ENCODE measurements at places on chromosomes 7 and 10. TPM values are rescaled to one million over a fixed set of nuclear protein-coding genes. Genes with fewer than 3 reads are reported as not detected.
A peak's percentile ranks its signal among the peaks of the same experiment; 100 is the strongest.

DNA sequence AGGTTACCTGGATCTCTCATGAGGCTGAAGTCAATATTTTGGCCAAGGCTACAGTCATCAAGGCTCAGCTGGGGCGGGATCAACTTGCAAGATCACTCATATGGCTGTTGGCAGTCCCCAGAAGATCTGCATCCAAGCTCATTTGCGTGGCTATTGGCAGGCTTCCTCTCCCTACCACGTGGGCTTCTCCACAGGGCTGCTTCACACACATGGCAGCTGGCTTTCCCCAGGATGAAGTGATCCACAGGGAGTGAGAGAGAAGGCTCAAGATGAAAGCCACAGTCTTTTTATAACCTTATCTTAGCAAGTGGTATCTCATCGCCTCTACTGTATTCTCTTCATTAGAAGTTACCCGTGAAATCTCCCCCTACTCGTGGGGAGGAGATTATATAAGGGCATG, 167.4 kb downstream of the TMEM26 start:
- H3K4me3 ChIP-seq: no peak overlapping the region
- no peak for DNase-seq
- no peaks in the 10 kb centered on the region for H3K36me3 ChIP-seq
- no peak overlapping the region for H3K27ac ChIP-seq
- 0 out of 3 replicates have a peak, but pooled peaks cover 1% of the 10 kb centered on the region for H3K27me3 ChIP-seq

GRCh38 chr7:44394112-44394447, 68.7 kb upstream of the CAMK2B start:
- no peaks in the 10 kb centered on the region for H3K27me3 ChIP-seq
- no peaks in the 10 kb centered on the region for H3K4me1 ChIP-seq
- DNase-seq: no peak
- H3K4me3 ChIP-seq: no peak overlapping the region
- no peak overlapping the region for H3K27ac ChIP-seq
- peaks cover 22% of the 10 kb centered on the region for H3K36me3 ChIP-seq

DNA sequence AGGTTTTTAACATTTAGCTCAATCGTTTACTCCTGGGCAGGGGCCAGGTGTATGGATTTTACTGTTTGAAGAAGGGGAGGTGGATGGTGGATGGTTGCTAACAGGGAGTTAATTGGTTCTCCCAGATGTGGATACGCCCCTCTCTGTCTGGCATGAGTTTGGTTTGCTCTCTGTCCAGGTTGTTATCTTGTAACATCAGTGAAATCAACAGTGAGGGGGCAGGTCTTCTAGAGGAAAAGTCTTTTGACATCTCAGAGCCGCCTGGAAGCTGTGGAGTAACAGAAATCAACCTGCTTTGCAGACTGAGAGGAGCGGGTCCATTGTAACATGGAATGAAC, 243.4 kb downstream of the MGMT start:
- no peak overlapping the region for H3K4me3 ChIP-seq
- H3K4me1 ChIP-seq: 0 out of 2 replicates have a peak, but pooled peaks cover under 1% of the 10 kb centered on the region
- H3K27ac ChIP-seq: no peak overlapping the region
- no peaks in the 10 kb centered on the region for H3K27me3 ChIP-seq
- peak; percentile 5 for DNase-seq

DNA sequence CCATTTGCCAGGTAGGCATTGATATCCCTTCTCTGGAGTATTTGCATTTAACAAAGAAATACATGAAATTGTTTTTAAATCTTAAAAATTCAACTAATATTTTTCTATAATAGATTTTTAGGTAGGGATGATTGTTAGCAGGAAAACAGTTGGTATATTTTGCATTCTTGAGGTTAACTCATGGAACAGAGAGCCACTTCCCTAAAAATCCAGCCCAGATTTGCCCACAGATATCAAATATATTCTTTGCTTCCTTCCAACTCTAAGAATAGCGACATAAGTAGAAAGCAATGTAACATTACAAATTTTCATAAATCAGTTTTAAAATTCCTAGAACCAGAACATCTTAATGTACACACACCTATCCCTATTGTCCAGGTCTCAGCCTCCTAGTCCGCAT, 45.0 kb upstream of the ANLN start:
- H3K27me3 ChIP-seq: no peaks in the 10 kb centered on the region
- no peak overlapping the region for H3K27ac ChIP-seq
- H3K4me1 ChIP-seq: peaks cover 11% of the 10 kb centered on the region
- no peak for DNase-seq

- H3K27ac ChIP-seq: no peak overlapping the region
- peaks cover 6% of the 10 kb centered on the region for H3K4me1 ChIP-seq
- no peaks in the 10 kb centered on the region for H3K27me3 ChIP-seq
- DNase-seq: no peak
- H3K36me3 ChIP-seq: no peaks in the 10 kb centered on the region
Observed at GRCh38 chr7:98034081-98035035, 44.4 kb upstream of the OCM2 start.

DNA sequence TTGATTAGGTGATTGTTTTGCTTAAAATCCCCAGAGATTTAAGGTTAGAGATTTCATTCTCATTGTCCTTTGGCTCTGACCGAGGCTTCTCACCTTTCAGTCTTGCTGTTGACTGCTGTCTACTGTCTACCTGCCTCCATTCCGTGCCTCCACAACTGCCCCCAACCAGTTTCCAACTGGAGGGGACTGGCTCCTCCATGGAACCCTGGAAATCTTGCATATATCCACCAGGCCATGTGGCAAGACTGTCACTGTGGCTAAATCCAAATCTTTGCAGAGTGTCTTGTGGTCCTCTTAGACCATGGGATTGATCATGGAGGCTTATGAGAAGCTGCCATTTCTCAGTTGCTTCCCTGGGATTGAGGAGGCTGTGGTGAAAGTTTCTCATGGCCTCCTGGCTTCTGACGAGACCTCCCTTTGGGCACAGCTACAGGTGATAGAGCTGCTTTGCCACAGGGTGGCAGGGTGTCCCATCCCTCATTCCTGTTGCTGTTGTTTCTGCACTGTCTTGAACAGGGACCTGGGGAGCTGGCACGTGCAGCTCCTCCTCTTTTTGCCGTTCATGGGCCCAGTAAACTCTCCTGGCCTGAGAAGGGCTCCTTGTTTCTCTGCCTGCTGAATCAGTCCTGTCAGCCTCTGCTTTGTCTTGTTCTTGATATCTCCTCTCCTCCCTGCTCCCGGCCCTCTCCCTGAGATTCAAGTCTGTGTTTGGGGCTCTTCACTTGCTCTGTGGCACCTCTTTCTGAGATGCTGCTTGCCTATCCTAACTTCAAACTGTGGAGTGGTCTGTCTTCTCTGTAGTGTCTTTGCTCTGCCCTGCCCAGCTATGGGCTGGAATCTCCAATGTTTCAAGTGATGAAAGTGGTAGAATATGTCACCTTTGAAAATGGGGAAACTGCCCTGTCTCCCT, 63.6 kb upstream of the IGFBP3 start:
- no peak overlapping the region for H3K27ac ChIP-seq
- DNase-seq: peak; percentile 25
- no peaks in the 10 kb centered on the region for H3K36me3 ChIP-seq
- no peaks in the 10 kb centered on the region for H3K27me3 ChIP-seq
- H3K4me3 ChIP-seq: no peak overlapping the region
- H3K4me1 ChIP-seq: peaks cover 80% of the 10 kb centered on the region

GRCh38 chr7:44348851-44349781, 23.7 kb upstream of the CAMK2B start:
- no peak overlapping the region for H3K4me3 ChIP-seq
- no peaks in the 10 kb centered on the region for H3K4me1 ChIP-seq
- no peak overlapping the region for H3K27ac ChIP-seq
- no peaks in the 10 kb centered on the region for H3K27me3 ChIP-seq
- H3K36me3 ChIP-seq: no peaks in the 10 kb centered on the region

DNA sequence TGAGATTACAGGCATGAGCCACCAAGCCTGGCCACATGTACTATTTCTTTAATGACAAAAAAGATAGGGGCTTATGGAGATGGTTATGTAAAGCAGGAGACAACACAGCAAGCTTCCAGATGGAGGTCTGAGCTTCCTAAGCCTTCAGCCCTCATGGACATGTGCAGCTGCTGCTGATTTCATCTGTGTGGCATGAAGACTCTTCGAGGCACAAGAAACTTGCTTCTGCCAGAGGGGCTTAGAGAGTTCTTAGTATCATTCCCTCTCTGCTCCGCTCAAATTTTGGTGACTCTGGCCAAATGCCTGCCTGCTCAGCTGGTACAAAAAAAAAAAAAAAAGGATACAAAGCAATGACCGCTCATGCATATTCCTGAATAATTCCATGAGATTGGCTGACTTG, 552.5 kb downstream of the TYW1 start:
- no peaks in the 10 kb centered on the region for H3K27me3 ChIP-seq
- DNase-seq: no peak
- no peaks in the 10 kb centered on the region for H3K36me3 ChIP-seq
- no peak overlapping the region for H3K27ac ChIP-seq

DNA sequence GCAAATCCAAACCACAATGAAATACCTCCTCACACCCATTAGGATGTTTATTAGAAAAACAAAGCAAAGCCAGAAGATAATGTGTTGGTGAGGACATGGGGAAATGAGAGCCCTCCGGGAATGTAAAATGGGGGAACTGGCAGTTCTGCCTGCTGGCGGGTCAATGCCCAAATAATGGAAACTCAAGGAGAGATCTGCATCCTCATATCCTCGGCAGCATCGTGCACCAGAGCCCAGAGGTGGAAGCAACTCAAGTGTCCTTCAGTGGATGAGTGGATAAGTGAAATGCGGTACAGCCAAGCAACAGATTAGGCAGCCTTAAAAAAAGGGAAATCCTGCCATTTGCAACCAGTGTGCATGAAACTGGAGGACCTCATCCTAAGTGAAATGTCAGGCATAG, 325.2 kb downstream of the WDR37 start:
- DNase-seq: no peak
- no peaks in the 10 kb centered on the region for H3K36me3 ChIP-seq
- H3K27me3 ChIP-seq: peaks cover 50% of the 10 kb centered on the region
- H3K4me1 ChIP-seq: no peaks in the 10 kb centered on the region

GRCh38 chr7:2010551-2011265, 222.0 kb downstream of the MAD1L1 start:
- H3K36me3 ChIP-seq: peaks cover 5% of the 10 kb centered on the region
- H3K4me1 ChIP-seq: no peaks in the 10 kb centered on the region
- H3K4me3 ChIP-seq: no peak overlapping the region
- no peak overlapping the region for H3K27ac ChIP-seq
- no peak for DNase-seq

GRCh38 chr10:61821153-61821552, 80.3 kb upstream of the ARID5B start:
- no peak overlapping the region for H3K27ac ChIP-seq
- no peaks in the 10 kb centered on the region for H3K4me1 ChIP-seq
- no peaks in the 10 kb centered on the region for H3K36me3 ChIP-seq

GRCh38 chr7:102431617-102432298, 1.6 kb upstream of the ORAI2 start:
- H3K4me3 ChIP-seq: no peak overlapping the region
- peaks cover 35% of the 10 kb centered on the region for H3K4me1 ChIP-seq
- no peak overlapping the region for H3K27ac ChIP-seq
- H3K36me3 ChIP-seq: no peaks in the 10 kb centered on the region

GRCh38 chr7:17680026-17680425, 260.3 kb downstream of the SNX13 start:
- H3K4me3 ChIP-seq: no peak overlapping the region
- no peak for DNase-seq
- no peaks in the 10 kb centered on the region for H3K4me1 ChIP-seq
- H3K36me3 ChIP-seq: no peaks in the 10 kb centered on the region
- H3K27ac ChIP-seq: no peak overlapping the region
- no peaks in the 10 kb centered on the region for H3K27me3 ChIP-seq

DNA sequence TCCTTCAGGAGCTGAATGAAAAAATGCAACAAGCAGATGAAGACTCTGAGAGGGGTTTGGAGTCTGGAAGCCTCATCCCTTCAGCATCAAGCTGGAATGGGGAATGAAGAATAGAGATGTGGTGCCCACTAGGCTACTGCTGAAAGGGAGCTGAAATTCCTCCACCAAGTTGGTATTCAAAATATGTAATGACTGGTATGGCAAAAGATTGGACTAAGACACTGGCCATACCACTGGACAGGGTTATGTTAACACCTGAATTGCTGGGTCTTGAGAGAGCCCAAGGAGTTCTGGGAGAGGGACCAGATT, 5.4 kb downstream of the IFIT2 start:
- H3K27me3 ChIP-seq: peaks cover 3% of the 10 kb centered on the region
- H3K4me3 ChIP-seq: no peak overlapping the region
- peaks cover 23% of the 10 kb centered on the region for H3K4me1 ChIP-seq
- H3K36me3 ChIP-seq: no peaks in the 10 kb centered on the region
- no peak for DNase-seq

GRCh38 chr7:5429253-5429856, 5.7 kb upstream of the TNRC18 start:
- H3K4me1 ChIP-seq: peaks cover 19% of the 10 kb centered on the region
- DNase-seq: peak; percentile 91
- peaks cover 4% of the 10 kb centered on the region for H3K36me3 ChIP-seq
- H3K27me3 ChIP-seq: no peaks in the 10 kb centered on the region
- H3K27ac ChIP-seq: peak overlapping the region; percentile 100
- peak overlapping the region; percentile 85 for H3K4me3 ChIP-seq

DNA sequence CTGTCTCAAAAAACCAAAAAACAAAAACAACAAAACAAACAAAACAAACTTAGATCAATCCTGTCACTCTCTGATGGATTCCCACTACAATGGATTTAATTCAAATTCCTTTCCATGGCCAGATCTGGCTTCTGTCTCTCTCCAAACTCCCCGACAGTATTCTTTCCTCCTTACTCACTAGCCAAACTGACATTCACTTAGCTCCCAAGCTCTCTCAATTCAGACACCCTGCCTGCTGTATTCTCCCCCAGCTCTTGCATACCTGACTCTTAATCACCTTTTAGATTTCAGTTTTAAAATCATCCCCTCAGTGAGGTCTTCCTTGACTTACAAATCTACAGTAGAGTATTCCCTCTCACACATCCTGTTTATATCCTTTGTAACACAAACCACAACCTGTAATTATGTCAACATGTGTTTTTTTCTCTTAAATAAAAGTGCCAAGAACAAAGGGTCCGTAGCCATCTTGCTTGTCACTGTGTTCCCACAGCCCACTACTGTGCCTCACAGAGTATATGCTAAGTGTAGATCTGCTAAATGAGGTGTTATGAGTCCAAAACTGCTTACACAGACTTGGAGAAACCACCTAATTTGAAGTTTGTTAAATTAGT, 14.4 kb downstream of the HERPUD2 start:
- no peaks in the 10 kb centered on the region for H3K4me1 ChIP-seq
- no peaks in the 10 kb centered on the region for H3K27me3 ChIP-seq
- H3K4me3 ChIP-seq: no peak overlapping the region
- DNase-seq: no peak
- H3K27ac ChIP-seq: no peak overlapping the region

DNA sequence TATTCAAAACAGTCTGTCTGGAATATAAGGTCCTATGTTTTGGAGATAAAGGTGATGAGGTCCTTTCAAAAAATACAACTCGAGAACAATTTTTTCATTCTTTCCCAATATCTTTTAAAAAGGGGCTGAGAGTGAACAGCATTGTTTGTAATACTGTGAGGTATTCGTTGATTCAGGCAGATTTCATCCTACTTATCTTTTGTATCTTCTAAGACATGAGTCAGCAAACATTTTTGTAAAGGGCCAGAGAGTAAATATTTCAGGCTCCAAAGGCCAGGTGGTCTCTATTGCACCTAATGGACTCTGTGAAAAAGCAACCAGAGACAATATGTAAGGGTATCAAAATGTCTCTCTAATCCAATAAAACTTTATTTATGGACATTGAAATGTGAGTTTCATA, 8.1 kb upstream of the ANK3 start:
- no peaks in the 10 kb centered on the region for H3K36me3 ChIP-seq
- H3K27me3 ChIP-seq: no peaks in the 10 kb centered on the region
- no peak for DNase-seq
- no peak overlapping the region for H3K4me3 ChIP-seq

The PDK4 gene
- total RNA-seq: not detected

The SPDYE2B gene
- not detected for total RNA-seq

The CTTNBP2 gene
- total RNA-seq: not detected

The FXYD4 gene
- not detected for total RNA-seq

The POLR1F gene
- 25.3 TPM for total RNA-seq

All from HepG2 (cell line).